ENCODE measurements at places on chromosomes 7 and 10.

DNA sequence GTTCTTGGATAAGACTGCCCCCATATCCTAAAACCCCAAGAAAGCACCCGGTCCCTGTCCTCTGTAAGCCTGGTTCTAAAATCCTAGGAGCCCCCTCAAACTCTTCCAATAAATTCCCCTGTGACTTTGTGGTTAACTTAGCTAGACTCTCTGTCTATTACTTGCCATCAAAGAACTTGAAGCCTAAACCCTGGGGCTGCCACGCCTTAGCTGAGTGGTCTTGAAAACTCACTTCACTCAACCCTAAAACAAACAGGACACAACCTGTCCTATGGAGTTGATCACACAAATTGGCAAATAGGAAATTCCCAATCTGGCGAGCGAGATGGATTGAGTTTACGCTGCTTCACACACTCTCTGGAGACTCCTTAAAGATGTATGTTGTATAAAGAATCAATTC lies 191.4 kb upstream of the SVIL start:
- no peak for DNase-seq

DNA sequence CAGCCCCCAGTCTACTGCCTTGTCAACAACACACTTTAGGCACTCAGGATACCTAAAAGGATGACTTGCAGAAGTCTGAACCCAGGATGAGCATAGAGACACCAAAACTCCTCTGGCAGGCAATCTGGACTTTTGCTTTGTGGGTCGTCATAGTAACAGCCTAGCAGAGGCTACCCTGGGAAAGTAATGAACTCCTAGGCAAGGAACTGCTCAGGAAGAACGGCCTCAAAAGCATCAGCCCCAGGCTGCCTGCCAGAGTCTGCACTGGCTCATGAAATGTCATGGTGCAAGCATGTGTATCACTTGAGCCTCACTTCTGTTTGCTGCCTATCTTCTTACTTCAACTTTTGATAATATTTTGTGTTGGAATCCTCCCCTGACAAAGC lies 715.1 kb downstream of the GRID1 start:
- no peak for DNase-seq

DNA sequence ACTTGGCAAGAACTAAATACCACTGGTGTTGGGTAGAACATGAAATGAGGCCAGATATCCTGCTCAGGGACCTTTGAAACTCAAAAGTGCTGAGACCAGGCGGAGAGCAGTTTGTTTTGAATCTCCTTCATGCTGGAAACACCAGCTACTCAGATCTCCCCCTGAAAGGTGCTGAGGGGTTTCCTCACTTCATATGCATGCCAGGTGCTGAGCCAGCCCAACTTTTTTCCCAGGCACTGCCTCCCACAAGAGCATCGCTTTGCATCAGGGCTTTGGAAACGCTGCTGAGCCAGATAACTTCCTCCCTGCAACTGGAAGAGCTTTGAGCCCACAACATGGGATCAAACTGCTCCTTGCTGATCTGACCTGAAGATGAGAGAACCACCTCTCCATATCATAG lies 13.7 kb downstream of the NPTX2 start:
- no peak for DNase-seq

- DNase-seq = no peak
These were observed 119.5 kb downstream of the BAMBI start for GRCh38 chr10:28796606-28797512.

DNA sequence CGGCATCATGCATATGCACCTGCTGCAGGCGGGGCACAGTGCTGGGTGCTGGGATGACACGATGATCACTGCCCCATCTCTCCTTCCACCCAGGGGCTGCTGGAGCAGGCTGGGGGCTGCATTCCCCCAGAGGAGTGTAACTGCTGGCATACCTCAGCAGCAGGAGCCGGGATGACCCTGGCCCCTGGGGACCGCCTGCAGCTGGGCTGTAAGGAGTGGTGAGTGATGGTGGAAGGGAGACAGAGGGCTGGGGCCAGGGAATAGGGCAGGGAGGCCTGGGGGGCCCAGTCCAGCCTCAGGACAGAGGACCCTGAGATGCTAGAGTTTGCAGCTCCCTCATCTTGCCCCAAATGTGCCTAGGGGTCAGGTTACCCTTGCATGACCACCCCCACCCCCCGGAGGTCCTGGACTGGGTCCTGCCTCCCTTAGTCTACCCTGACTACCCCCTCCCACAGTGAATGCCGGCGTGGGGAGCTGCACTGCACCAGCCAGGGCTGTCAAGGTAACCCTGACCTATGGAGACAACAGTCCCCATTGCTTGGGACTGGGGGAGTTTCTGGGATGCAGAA lies 14.5 kb upstream of the ZNF862 start:
- no peak for DNase-seq

- DNase-seq = no peak
These were observed 14.3 kb downstream of the MMS19 start for GRCh38 chr10:97483921-97484320.

- no peak for DNase-seq
These were observed 435.5 kb downstream of the CALN1 start for GRCh38 chr7:71976645-71977044.

GRCh38 chr10:91214911-91215310 lies 5.6 kb upstream of the PCGF5 start:
- DNase-seq = no peak

- no peak for DNase-seq
These were observed 4.6 kb upstream of the RADIL start for GRCh38 chr7:4888161-4888560.

GRCh38 chr10:6514180-6514579 lies 65.9 kb downstream of the PRKCQ start:
- DNase-seq = no peak

DNA sequence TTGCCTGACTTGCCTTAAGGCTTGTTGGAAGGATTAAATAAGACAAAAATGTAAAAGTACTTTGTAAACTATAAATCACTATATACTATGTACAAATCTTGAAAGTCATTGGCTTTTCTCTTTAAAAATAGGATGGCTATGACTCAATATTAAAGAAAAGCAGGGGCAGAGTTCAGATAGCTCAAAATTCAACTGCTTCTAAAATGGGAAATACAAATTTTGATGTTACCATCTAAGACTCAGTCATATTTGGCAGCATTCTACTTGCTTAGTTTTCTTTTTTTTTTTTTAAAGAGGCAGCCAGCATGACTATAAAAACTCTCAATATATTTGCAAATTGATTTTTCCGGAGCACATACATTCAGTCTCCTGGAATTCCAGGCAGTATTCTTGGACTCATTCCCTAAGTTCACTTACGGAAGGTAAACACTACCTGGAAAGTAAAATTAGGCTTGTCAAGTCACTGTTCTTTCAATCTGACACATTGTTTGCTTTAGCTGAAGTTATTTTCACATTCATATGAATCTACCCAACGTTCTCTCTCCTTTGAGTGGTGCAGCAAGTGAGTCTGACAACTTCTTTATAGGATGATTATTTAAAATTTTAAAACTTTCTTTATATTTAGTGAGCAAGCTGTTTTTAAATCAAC lies 133.8 kb upstream of the CCDC6 start:
- no peak for DNase-seq

- no peak for DNase-seq
These were observed 35.6 kb downstream of the PLAU start for GRCh38 chr10:73946253-73947145.

- DNase-seq = no peak
These were observed 200.6 kb downstream of the PTEN start for GRCh38 chr10:88063861-88064557.

GRCh38 chr7:8818406-8818805 lies 385.0 kb downstream of the NXPH1 start:
- DNase-seq = no peak

DNA sequence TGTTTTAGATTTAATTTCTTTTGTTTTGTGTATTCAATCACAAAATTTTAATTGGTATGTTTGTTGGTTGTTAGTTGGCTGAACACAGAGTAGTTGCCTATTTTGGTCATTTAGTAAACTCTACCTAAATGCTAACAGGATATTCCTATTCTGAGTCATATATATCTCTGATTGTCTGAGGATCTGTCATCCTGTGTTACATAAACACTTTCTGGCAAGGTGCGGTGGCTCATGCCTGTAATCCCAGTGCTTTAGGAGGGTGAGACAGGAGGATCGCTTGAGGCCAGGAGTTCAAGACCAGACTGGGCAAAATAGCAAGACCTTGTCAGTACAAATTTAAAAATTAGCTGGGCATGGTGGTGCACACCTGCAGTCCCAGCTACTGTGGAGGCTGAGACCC lies 178.6 kb downstream of the PLCE1 start:
- peak; percentile 35 for DNase-seq

DNA sequence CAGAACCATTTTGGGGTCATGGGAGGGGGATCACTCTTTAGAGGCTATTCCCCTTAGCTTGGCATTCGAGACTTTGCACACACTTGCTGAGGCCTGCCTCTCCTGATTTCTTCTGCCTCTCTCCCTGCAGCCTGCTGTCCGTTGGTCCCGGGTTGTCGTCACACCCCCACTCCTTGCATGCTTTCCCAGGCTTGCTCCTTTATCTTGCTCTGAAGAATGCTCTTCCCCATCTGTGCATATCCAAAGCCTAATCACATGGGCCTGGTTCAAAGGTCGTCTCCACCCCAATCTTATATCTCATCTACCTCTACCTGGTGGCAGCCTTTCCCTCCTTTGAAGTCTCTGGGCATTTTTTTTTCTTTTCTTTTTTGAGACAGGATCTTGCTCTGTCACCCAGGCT lies 24.3 kb upstream of the EMX2 start:
- no peak for DNase-seq

DNA sequence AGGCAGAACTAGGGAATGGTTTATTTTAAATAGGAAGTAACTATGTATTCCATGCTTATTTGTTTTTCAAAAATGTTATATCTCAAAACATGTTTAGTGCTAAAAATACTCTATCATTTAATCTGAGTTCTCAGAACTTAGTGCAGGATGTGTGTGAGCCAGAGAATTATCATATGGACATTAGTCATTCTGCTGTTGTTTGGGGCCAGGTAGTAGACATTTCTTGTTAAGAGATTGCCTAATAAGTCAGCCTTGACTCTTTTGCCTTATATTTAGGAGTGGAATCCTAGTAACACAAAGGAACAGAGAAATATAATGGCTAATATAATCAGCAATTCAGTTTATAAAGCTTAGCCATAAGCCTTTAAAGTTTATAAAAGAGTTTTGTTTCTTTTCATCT lies 149.8 kb downstream of the CCSER2 start:
- peak; percentile 53 for DNase-seq

- DNase-seq = no peak
These were observed 96.3 kb upstream of the PRR15 start for GRCh38 chr7:29467193-29467926.

DNA sequence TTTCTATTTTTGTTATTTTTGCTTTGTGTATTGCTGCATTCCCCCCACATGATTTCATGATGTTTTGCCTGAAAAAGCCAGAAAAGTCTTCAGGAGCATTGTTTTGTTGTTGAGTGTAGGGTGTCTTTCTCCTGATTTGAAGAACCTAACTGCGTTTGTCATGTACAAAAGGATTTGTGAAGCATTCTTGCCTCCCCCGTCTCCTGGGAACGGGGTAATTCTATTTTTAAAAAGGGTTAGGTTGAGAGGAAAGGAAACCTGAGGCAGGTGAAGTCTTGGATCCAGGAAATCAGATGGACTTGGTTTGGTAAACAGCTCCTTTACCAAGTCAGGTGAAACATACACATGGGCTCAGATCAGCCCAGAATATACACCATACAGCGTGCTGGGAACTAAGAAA lies 26.0 kb upstream of the BTBD16 start:
- DNase-seq = no peak

DNA sequence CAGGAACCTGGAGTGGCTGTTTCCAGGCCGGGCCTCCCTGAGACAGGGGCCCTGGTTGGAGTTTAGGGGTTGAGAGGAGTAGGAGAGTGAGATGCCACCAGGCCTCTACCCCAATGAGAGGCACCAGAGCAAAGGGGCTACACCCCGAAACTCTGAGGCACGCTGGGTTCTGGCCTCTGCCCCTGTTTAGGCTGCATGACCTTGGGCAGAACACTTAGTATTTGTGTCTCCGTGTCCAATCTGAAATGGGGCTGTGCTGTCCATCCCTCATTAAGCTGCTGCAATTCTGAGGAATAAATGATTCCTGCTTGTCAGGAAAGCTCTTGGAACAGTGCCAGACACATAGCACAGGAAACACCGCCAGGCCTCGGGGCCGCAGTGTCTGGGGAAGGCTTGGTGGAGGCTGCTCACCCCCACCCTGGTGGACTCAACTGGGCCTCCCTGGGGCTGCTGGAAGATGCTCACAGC lies 40.5 kb upstream of the SAMD8 start:
- no peak for DNase-seq

GRCh38 chr10:101182936-101183335 lies 46.3 kb downstream of the LBX1 start:
- no peak for DNase-seq

GRCh38 chr7:32539366-32539765 lies 44.1 kb downstream of the AVL9 start:
- no peak for DNase-seq

DNA sequence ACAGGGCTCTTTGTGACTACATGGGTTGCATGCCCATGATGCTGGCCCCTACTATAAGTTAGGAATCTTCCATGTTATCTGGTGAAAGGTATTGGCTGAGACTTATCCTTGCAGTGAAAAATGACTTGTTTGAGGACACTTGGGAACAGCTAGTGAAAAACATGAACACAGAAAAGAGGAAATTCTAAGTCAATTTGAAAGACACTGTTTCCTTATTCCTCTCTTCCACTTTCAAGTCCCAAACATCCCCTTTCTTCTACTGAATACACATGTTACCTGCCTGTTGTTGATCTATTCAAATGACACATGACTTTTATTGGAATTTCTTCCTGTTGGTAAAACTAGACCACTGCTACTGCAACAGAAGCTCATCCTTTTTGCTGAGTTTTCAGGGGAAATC lies 29.5 kb upstream of the PRKCQ start:
- DNase-seq = no peak

GRCh38 chr7:45720989-45721388 lies 146.8 kb downstream of the ADCY1 start:
- no peak for DNase-seq

- DNase-seq = no peak
These were observed 36.3 kb downstream of the ENTPD1 start for GRCh38 chr10:95792211-95792780.

GRCh38 chr10:128499956-128500355 lies 373.7 kb upstream of the MKI67 start:
- no peak for DNase-seq

GRCh38 chr10:81096558-81096957 lies 558.9 kb downstream of the SH2D4B start:
- DNase-seq = no peak

DNA sequence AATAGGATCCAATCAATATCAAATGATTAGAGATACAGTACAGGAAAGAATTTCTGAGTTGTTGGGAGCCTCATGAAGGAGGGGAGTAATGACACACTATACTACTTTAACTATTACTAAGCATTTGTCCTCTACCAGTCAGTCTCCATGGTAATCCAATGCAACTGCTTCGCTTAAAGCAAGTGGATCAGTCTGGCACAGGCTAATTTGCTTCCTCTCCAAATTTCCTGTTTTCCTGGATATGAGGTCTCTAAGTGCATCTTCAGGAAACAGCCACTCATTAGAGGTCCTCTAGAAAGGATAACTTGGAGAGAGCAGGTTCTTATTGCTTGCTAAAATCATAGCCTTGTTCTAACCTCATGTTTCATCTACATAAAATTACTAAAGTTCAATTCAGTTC lies 8.4 kb upstream of the SEPTIN7 start:
- DNase-seq = no peak

- DNase-seq = peak; percentile 61
These were observed 417.1 kb downstream of the SUGCT start for GRCh38 chr7:40551685-40552576.

All from foreskin keratinocyte (primary cell).